ENCODE measurements at places on chromosomes 7 and 10.

DNA sequence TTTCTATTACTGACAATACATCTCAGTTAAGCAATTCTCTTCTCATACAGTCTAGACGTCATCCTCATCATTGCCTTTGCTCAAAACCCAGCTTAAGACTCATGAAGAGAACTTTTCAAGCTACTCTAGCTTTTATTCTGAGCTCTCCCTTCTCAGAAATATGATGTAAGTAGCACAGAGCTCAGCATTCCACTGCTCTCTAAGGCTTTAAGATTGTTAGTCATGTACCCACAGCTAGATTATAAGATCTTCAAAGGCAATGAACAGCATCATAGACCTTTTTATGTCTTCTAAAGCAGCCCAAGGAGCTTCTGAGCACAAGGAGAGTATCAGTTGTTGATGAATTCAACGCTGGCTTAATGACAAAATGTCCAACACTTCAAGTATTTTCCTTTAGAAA lies 119.3 kb downstream of the NRP1 start:
- DNase-seq: no peak

- DNase-seq: no peak
Observed at GRCh38 chr7:26381476-26382353, 90.1 kb downstream of the SNX10 start.

DNA sequence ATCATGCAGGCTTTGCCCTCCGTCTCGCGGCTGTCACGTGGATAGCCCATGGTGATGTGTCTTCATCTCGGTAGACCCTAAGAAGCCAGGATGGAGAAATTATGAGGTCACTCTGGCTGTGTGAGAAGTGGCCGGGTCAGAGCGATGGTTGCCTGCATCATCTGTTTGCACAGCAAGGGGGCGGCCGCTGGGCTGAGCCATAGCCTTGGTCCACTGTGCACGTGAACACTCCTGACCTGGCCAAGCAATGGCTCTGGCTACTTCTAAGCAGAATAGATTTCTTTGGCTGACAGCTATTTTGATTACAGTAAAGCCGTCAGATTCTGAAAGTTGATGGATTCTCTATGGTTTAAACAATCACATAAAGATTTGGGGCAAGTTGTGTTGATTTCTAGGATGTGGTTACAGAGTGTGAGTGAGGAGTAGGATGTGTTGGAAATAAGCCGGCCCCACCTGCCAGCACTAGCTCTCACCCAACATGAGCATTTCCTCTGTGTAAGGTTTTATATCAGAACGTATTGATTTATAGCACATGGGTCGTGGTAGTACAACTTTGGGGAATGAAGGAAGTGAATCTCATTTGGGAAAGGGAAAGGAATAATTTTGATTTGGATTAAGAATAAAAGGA lies 214.4 kb upstream of the GPR26 start:
- no peak for DNase-seq

DNA sequence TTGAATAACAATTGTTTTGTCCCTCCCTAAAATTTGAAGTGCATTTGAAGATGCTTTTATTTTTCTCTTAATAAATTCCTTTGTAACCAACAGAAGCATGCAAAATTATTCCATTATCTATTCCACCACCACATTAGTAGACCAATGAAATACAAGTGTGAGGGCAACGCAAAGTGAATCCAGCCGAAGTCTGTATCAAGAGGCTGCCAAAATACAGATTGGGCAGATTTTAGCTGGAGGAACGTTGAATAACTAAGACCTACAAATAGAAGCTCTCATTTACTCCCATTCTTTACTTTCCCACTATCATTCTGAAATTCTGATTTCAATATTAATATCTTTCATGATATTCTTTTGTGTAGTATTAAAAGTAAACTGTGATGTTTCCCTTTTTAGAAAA lies 233.7 kb downstream of the BMPER start:
- DNase-seq: no peak

- DNase-seq: no peak
Observed at GRCh38 chr10:131245475-131246059, 66.0 kb downstream of the TCERG1L start.

GRCh38 chr7:6705959-6706665 lies 635 bp downstream of the ZNF12 start:
- DNase-seq: no peak

DNA sequence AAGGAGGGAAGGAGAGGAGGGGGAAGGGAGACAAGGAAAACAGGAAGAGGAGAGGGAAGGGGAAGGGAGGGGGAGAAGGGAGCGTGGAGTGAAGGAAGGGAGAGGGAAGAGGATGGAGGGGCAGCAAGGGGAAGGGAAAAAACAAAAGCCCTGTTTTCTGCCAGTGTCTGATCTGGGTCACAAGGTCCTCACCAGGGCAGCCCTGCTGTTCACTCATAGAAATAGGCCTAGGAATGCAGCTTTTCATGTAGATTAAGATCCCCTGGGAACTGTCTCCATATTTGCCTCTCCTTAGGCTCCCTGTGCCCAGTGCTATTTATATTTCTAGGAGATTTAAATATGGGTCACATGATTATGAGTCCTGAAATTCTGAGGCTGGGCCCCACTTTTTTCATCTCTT lies 790.7 kb downstream of the TNS3 start:
- no peak for DNase-seq

- no peak for DNase-seq
Observed at GRCh38 chr7:1231214-1232102, 1.2 kb upstream of the UNCX start.

- no peak for DNase-seq
Observed at GRCh38 chr10:52720018-52720417, 52.6 kb downstream of the MBL2 start.

DNA sequence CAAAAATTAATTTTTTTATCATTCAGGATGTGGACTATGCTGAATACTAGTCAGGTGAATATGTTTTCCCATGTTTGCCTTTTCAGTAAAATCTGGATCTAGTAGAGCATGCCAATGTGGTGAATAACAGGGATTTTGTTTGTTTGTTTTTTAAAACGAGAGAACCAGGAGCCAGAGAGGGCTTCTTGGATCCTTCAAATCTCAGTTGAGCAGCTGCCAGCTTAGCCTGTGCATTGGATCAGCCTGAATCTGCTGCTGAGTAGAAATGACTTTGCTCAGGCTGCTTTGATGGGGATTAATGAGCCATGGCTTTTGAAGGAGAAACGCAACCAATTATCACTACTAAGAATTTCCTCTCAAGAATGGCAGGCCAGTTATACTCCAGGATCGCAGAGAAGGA lies 493.8 kb downstream of the ARL4A start:
- DNase-seq: no peak

GRCh38 chr7:33667196-33667595 lies 238.1 kb upstream of the BMPER start:
- DNase-seq: no peak

DNA sequence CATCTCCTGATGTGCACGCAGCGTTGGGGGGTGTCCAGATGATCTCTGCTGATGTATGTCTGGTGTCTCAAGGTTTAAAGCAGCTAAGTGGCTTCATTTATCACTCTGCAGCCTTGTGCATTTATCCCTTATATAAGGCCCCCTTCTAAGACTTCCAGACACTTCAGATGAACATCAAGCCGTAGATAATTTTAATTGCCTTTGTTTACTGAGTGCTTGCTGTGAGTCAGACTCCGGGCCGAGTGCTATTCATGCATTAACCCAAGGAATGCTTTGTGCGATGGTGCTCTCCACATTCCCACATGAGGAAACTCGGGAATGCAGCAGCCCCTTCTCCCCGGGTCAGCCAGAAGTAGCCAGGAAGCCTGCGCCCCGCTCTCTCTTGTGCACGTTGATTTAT lies 328.6 kb upstream of the COBL start:
- no peak for DNase-seq

DNA sequence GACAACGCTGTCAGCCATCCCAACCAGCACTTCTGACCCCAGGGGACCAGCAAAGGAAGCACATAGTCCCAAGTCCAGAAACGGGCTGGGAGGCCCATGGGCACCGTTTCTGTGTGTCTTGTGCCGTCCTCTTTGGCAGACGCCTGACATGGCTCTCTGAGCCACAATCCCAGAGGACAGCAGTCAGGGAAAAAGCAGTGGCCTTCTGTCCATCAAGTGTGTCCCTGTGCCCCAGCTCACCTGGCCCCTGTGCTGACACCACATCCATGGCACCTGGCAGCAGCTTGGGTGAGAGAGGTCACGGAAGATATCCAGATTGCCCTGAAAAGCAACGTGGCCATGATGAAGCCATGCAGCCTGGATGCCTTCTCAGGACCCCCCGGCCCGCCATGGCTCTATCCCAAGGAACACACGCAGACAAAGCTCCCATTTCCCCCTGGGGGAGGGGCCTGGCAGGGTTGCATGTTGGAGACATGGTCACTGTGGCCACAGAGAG lies 38.1 kb upstream of the ANTXRL start:
- no peak for DNase-seq

DNA sequence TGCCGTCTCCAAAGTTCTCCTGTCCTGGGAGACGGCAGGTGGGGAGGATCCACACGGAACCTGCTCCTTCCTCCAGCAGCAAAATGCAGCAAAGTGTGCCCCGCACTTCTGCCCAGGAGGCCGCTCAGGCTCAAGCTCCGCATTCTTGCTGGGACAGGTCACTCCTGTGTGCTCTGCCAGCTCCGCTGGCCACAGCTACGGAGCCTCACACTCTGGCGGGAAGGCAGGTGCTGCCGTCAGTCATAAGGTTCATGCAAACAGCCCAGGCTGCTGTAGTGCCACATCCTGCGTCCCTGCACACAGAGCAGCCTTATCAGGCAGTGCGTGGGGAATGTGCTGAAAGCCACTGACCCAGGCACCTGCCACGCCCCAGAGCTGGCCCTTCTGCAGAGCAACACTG lies 22.4 kb downstream of the ADGRA1 start:
- no peak for DNase-seq

Data from substantia nigra (tissue), 51 donors.